CD4-positive, alpha-beta T cell treated with Interleukin-10 for 1 hour (primary cell): ENCODE measurements at places on chromosomes 16 and 17.

DNA sequence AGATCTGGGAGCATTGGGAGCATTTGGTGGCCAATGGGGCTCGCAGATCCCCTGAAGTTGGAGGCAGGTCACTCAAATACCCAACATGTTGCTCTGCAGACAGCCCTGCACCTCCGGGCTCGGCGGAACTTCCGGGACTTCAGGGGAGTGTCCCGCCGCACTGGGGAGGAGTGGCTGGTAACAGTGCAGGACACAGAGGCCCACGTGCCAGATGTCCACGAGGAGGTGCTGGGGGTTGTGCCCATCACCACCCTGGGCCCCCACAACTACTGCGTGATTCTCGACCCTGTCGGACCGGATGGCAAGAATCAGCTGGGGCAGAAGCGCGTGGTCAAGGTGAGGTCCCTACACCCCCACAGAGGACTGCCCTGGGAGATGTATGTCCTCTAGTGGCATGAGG is 16.4 kb downstream of the MVP start:
- DNase-seq = no peak

DNA sequence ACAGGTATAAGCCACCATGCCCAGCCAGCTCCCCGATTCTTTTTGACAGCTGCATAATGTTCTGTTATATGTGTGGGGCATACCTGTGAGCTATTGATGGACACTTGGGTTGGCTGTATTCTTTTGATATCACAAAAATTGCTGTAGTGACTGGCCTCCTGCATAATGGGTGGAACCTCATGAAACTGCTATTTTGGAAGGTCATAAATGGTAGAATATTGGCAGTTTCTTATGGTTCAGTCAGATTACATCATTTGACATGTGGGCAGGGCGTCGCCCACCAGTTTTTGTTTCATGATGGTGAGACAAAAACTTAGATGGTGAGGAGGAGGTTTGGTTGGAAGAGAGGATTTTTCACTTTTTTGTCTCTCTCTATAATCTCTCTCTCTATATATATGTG is 26.7 kb upstream of the POLR3E start:
- no peak for DNase-seq

DNA sequence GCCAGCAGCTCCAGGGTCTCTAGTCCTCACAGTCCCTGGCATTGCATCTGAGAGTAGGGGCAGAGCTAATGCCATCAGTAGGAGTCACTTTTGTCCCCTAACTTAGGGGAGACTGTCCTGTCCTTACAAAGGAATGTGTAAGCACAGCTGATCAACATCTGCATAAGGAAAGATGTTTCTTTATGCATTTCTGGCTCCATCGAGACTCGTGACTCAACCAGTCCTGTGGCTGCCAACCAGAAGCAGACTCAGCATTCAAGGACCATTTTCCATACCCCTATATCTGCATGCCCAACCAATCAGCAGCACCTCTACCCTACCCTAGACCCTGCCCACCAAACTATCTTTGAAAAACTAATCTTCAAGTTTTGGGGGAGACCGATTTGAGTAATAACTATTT is 8.2 kb upstream of the MPP2 start:
- DNase-seq = no peak

DNA sequence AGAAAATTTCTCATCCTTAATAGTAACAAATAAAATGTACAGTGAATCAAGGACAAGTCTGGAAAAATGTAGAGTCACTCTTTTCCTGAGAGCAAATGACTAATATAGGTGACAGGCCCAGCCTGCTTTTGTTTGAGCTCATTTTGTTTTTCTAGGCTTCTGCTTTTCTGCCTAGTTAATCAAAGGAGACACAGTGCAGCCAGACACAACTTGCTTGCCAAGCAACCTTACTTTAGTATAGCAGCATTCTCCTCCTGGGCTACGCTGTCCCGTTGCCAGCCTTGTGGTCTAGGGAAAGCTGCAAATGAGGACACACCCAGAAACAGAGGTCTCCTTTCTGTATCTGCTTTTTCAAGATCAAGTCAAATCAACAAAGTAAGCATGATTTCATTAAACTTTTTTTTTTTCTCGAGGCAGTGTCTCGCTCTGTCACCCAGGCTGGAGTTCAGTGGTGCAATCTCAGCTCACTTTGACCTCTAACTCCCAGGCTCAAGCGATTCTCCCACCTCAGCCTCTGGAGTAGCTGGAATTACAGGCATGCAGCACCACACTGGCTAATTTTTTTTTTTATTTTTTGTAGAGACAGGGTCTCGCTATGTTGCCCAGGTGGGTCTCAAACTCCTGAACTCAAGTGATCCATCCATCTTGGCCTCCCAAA is 17.2 kb downstream of the GINS3 start:
- DNase-seq = no peak

DNA sequence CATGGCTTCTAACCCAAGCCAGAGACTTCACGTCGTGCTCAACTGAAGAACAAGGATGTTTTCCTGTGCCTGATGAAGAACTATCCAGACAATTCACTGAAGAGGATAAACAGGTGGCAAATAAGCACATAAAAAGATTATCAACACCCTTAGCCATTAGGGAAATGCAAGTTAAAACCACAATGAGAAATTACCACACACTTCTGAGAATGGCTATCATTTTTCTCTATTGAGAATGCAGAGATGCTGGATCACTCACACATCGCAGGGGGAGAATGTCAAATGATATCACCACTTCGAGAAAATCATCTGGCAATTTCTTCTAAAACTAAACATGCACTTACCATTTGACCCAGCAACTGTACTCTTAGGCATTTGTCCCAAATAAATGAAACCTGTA is 162.8 kb downstream of the IRX3 start:
- DNase-seq = no peak

- DNase-seq = no peak
These were observed 85.3 kb upstream of the NSRP1 start for GRCh38 chr17:30031214-30031869.

DNA sequence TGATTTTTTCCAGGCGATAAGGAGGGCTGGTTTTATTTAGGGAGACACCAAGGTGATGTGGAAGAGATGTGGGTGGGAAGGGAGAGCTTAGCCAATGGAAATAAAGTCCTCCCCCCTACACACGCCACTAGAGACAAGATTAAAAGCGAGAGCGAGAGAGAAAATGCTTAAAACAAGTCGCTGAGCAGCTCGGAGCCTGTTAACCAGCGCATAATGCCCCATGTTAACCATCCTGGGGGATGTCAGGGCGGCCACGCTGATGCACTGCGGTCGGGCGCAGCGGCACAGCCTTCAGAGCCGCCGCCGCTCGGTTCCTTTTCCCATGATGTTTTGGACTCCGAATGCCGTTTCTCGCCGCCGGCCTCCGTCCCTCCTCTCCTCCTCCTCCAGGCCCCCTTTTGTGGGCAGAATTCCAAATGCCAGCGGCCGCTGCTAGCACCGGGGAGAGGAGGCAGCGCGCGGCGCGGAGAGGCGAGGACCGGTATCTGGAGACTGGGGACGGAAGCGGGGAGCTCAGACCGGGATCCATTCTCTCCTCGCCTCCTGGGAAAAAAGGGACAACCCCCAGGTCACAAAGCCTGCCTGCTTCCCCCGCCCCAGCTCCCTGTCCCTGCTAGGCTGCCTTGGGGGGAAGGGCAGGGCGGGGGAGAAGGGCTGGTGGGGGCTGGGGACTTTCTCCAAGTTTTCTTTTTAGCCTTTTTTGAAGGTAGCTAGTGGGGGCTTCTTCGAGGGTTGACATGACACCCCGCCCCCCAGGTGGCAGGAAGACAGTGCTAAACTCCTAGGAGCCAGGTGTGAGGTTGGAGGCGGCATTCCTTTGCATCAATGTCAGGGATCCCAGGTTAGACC is 98.1 kb upstream of the CCL2 start:
- no peak for DNase-seq

DNA sequence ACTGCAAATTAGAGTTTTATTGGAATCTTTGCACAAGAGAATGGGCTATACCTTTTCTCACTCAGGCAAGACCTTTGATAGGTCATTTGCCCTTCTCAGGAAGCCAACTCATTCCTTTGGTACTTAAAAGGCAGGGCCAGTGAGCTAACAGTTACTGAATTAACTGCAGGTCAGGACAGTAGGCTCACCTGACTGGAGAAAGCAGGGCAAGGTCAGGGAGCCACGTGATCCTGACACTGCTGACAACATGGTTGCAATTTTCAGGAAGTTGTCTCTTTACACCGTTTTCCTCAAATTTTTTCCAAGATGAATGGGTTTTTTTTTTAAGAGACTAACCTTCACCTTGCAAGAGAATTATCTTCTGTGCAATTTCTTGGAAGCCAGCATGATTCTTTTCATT is 21.1 kb downstream of the CPSF4L start:
- no peak for DNase-seq

DNA sequence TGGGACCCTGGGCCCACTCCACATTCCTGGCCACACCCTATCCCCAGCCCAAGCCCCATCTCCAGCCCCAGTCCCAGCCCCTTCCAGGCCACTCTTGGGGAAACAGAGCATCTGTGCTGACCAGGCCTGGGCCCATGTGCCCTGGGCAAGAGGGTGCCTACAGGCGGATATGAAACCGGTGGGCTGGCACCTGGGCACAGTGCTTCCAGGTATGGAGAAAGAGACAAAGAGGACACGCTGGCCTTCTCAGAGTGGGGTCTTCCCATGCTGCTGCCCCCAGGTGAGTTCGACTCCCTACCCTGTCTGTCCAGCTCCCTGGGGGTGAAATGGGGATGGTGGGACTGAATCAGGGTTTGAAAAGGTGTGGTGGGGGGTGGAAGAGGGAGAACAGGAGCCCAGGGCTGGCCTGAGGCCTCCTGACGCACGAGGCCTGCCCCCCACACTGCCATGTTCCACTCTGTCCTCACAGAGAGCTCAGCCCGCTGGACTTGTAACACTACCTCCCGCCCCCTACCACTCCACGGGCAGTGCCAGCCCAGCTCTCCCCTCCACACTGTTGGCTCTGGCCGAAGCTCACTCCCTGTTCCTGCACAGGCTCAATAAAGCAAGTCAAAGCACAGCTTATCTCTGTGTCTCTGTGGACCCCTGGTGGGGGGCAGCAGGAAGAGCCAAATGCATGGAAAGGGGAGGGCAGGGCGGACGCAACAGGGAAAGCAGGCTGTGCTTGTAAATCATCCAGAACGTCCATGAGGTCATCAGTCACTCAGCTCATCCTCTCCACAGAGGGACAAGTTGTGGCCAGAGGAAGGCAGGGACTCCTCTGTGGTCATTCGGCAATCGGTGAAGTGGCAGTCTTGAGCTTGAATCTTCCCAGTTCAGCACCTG is 71.1 kb upstream of the TMEM97 start:
- no peak for DNase-seq

DNA sequence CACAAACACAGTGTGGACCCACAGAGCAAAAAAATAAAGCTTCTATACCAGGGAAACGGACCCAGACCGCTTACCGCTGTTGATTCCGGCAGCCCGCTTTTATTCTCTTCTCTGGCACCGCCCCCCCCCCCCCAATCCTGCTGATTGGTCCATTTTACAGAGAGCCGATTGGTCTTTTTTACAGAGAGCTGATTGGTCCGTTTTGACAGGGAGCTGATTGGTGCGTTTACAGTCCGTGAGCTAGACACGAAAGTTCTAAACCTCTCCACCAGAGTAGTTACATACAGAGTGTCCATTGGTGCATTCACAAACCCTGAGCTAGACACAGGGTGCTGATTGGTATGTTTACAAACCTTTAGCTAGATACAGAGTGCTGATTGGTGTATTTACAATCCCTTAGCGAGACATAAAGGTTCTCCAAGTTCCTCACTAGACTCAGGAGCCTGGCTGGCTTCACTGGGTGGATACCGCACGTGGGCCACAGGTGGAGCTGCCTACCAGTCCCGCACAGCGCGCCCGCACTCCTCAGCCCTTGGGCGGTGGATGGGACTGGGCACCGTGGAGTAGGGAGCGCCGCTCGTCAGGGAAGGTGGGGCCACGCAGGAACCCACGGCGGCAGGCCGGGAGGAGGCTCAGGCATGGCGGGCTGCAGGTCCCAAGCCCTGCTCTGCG is 92.4 kb downstream of the HAPSTR1 start:
- DNase-seq = no peak

GRCh38 chr16:398561-399339 is 1.8 kb downstream of the NME4 start:
- DNase-seq = no peak

DNA sequence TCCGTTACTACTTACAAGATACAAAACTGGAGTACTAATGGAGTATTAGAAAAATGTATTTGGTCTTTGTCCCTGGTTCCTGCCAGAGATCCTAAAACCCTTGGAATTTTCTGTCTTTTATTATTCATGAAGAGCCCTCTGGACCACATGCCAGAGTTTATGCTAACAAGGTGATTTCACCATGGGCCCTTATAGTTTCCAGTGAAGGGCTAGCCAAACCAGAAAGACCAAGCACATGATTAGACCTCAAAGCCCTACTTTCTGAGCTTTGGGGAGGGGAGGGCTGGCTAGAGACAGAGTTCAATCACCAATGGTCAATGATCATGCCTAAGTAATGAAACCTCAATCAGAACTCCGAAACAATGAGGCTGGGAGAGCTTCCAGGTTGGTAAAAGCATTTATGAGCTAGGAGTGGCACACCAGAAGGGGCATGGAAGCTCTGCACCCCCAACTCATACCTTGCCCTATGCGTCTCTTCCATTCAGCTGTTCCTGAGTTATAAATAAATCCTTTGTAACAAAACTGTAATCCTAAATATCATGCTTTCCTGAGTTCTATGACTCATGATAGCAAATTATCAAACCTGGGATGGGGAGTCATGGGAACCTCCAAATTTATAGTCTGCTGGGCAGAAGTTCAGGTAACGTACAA is 10.4 kb downstream of the DCUN1D3 start:
- no peak for DNase-seq

- no peak for DNase-seq
These were observed 5.1 kb downstream of the BAHCC1 start for GRCh38 chr17:81400154-81400977.

GRCh38 chr16:4700997-4701743 is 7.8 kb downstream of the NUDT16L1 start:
- DNase-seq = no peak

- peak; percentile 77 for DNase-seq
These were observed 598 bp downstream of the INPP5K start for GRCh38 chr17:1515640-1516387.

DNA sequence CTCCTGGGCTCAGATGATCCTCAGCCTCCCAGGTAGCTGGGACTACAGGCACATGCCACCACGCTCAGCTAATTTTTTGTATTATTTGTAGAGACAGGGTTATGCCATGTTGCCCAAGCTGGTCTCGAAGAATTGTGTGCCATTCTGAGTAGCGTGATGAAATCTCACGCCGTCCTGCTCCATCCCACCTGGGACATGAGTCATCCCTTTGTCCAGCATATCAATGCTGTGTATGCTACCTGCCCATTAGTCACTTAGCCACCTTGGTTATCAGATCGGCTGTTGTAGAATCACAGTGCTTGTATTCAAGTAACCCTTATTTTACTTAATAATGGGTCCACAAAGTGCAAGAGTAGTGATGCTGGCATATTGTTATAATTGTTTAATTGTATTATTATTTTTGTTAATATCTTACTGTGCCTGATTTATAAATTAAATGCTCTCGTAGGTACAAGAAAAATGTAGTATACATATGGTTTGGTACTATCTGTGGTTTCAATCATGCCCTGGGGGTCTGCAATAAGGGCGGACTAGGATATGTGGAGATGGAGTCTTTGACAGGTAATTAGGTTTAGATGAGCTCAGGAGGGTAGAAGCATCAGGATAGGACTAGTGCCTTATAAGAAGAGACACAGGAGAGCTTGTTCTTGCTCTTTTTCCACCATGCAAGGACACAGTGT is 26.6 kb upstream of the SLC13A2 start:
- no peak for DNase-seq
